ENCODE measurements at places on chromosomes 2 and 18. TPM values are rescaled to one million over a fixed set of nuclear protein-coding genes. Genes with fewer than 3 reads are reported as not detected.

- no peaks in the 10 kb centered on the region for H3K27me3 ChIP-seq
- no peak overlapping the region for H3K4me3 ChIP-seq
- no peak overlapping the region for H3K27ac ChIP-seq
- no peaks in the 10 kb centered on the region for H3K4me1 ChIP-seq
Measured at GRCh38 chr2:19256121-19256601, 102.3 kb downstream of the OSR1 start.

- H3K27me3 ChIP-seq: no peaks in the 10 kb centered on the region
- H3K27ac ChIP-seq: no peak overlapping the region
- no peaks in the 10 kb centered on the region for H3K36me3 ChIP-seq
Measured at GRCh38 chr18:36711813-36712444, 116.9 kb downstream of the TPGS2 start.

CCDC121 gene
- 8.2 TPM for total RNA-seq

KCNJ13 gene
- total RNA-seq: 0.81 TPM

- no peak overlapping the region for H3K27ac ChIP-seq
- no peak overlapping the region for H3K4me3 ChIP-seq
- no peaks in the 10 kb centered on the region for H3K27me3 ChIP-seq
- peaks cover 9% of the 10 kb centered on the region for H3K4me1 ChIP-seq
Measured at GRCh38 chr2:216047397-216047796, 34.0 kb upstream of the MREG start.

DNA sequence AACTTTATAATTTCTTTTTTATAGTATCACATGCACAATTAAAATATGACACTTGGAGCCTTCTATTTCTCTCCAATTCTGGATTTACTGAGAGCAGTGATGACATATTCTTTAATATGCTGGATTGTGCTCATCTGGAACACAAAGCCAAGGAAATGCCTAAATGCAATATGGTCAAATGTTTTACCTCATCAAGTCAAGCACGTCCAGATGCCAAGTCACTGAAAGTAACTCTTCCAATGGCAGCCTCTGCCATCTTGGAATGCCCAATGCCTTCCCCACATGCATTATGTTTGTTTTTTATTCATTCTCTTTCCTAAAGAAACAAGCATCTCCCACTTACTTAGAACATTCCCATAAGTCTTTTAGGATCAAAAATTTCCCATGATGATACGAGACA, 189.8 kb downstream of the TMX3 start:
- DNase-seq: no peak
- H3K36me3 ChIP-seq: no peaks in the 10 kb centered on the region
- no peak overlapping the region for H3K27ac ChIP-seq
- no peaks in the 10 kb centered on the region for H3K4me1 ChIP-seq

DNA sequence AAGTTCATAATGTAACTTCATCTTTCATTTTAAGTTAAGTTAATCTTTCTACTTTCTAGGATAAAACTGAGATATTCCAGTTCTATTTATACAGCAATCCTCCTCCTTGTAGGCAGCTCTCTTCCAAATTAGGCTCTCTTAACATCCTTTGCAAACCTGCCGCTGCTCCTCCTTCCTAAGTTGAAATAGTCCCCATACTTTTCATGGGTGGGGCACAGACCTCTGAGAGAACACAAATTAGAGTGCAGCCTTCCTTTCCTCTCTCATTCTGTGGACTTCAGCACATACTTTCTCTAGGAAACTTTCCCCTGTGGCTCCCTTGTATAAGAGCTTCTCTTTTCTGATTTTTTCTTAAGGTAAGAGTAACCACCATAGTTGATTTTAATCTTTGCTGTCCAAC, 28.3 kb downstream of the TWSG1 start:
- H3K27me3 ChIP-seq: no peaks in the 10 kb centered on the region
- H3K36me3 ChIP-seq: no peaks in the 10 kb centered on the region
- no peak overlapping the region for H3K4me3 ChIP-seq

DNA sequence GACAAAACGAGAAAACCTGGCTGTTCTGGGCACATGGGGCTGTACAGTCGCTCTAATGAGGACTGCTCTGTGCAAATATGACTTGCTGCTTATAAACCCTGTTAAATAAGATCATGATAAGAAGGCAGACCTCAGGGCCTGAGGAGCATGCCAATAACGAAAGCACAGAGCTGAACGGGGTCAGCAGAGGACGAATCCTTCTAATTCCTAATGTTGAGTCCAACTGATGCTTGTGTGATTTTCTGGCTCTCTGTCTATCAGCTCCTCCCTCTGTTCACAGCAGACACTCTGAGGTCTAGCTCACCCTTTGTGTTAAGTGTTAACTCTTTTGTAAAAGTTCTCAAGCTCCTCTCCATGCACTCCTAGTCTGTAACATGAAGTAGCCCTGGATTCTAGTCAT, 167.2 kb upstream of the REV1 start:
- no peaks in the 10 kb centered on the region for H3K4me1 ChIP-seq
- no peaks in the 10 kb centered on the region for H3K27me3 ChIP-seq
- H3K27ac ChIP-seq: no peak overlapping the region

GPR39 gene
- 4.0 TPM for total RNA-seq

- no peak for DNase-seq
- peak overlapping the region; percentile 62 for H3K27ac ChIP-seq
- no peak overlapping the region for H3K4me3 ChIP-seq
- H3K36me3 ChIP-seq: no peaks in the 10 kb centered on the region
- H3K4me1 ChIP-seq: no peaks in the 10 kb centered on the region
Measured at GRCh38 chr2:44087714-44088092, 81.0 kb upstream of the PPM1B start.

DNA sequence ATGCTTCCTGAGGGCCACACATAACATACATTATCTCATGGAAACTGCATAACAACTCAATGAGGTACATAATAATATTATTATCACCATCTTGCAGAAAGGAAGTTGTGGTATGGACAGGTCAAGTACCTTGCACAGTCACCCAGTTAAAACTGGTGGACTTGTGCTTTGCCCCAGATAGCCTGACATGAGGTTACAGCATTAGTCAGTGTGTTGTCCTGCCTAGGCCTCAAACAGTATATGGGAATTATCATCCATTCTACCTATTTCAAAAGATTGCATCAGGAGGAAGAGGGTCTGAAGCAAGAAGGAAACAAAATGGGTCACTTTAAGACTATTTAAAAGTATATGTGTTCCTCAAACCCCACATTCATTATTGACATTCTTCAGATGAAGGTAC, 5.4 kb upstream of the ANTXR1 start:
- H3K4me1 ChIP-seq: peaks cover 9% of the 10 kb centered on the region
- no peak for DNase-seq
- no peaks in the 10 kb centered on the region for H3K27me3 ChIP-seq
- H3K27ac ChIP-seq: no peak overlapping the region
- H3K36me3 ChIP-seq: no peaks in the 10 kb centered on the region
- no peak overlapping the region for H3K4me3 ChIP-seq

DNA sequence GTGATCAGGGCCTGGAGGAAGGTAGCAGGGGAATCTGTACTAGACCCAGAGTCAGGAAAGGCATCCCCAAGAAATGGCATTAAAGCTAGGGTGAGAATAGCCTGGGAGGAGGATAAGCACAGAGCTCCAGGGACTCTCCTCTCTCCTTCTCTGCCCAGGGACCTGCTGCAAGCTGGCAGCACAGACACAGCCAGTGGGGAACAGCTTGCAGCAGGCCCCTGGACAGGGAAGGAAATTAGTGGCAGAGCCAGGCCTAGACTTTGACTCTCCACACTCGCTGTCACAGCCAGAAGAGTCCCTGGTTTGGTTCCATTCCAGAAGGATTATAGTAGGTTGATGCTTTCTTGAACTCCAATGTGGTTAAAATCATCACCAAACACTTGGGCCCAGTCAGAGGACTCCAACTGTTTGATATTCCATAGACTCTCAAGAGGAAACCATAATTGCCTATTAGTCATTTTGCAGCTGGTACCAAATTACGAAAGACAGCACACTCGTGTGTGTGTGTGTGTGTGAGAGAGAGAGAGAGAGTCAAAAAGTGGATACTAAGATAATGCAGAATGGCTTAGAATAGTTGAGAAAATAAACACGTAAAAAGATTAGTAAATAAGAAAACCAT, 95.5 kb upstream of the ATP8B1 start:
- no peaks in the 10 kb centered on the region for H3K27me3 ChIP-seq
- DNase-seq: no peak
- no peak overlapping the region for H3K27ac ChIP-seq
- H3K36me3 ChIP-seq: no peaks in the 10 kb centered on the region
- H3K4me1 ChIP-seq: peaks cover 3% of the 10 kb centered on the region
- H3K4me3 ChIP-seq: no peak overlapping the region

SCG2 gene
- total RNA-seq: 0.78 TPM

C1QL2 gene
- not detected for total RNA-seq

- H3K27ac ChIP-seq: no peak overlapping the region
- peaks cover 74% of the 10 kb centered on the region for H3K36me3 ChIP-seq
- H3K27me3 ChIP-seq: no peaks in the 10 kb centered on the region
- H3K4me3 ChIP-seq: no peak overlapping the region
- DNase-seq: no peak
Measured at GRCh38 chr18:23529604-23530003, 26.3 kb downstream of the RMC1 start.

DNA sequence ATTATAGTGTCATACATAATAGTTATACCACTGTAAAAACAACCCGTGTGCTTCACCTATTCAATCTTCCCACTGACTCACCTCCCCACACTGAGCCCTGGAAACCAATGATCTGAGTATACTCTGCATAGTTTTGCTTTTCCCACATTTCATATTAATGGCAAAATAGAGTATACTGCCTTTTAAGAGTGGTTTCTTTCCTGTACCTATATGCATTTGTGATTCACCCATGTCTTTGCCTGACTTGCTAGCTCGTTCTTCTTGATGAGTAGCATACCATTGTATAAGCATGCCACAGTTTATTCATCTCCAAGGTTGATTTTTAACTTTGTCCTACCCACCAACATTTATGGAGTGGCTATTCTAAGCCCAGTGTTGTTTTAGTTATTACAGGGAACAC, 686.4 kb downstream of the PLCL1 start:
- no peak overlapping the region for H3K4me3 ChIP-seq
- no peaks in the 10 kb centered on the region for H3K27me3 ChIP-seq
- H3K4me1 ChIP-seq: no peaks in the 10 kb centered on the region

- H3K4me3 ChIP-seq: no peak overlapping the region
- no peak for DNase-seq
- no peak overlapping the region for H3K27ac ChIP-seq
- H3K27me3 ChIP-seq: no peaks in the 10 kb centered on the region
- H3K4me1 ChIP-seq: peaks cover 10% of the 10 kb centered on the region
Measured at GRCh38 chr2:230688490-230688889, 24.2 kb upstream of the CAB39 start.

KIAA2012 gene
- not detected for total RNA-seq

CRYBA2 gene
- total RNA-seq: not detected

GRCh38 chr2:47064106-47064505, 91.0 kb downstream of the STPG4 start:
- H3K27ac ChIP-seq: no peak overlapping the region
- H3K36me3 ChIP-seq: peaks cover 4% of the 10 kb centered on the region
- H3K27me3 ChIP-seq: no peaks in the 10 kb centered on the region
- H3K4me3 ChIP-seq: no peak overlapping the region

GRCh38 chr18:25873833-25874232, 216.6 kb downstream of the SS18 start:
- no peak overlapping the region for H3K4me3 ChIP-seq
- H3K27ac ChIP-seq: no peak overlapping the region
- H3K4me1 ChIP-seq: no peaks in the 10 kb centered on the region
- no peak for DNase-seq
- no peaks in the 10 kb centered on the region for H3K27me3 ChIP-seq
